ENCODE measurements at places on chromosomes 5 and 9.

- no peak for DNase-seq
Measured at GRCh38 chr5:118247458-118247857, 740.9 kb downstream of the DTWD2 start.

DNA sequence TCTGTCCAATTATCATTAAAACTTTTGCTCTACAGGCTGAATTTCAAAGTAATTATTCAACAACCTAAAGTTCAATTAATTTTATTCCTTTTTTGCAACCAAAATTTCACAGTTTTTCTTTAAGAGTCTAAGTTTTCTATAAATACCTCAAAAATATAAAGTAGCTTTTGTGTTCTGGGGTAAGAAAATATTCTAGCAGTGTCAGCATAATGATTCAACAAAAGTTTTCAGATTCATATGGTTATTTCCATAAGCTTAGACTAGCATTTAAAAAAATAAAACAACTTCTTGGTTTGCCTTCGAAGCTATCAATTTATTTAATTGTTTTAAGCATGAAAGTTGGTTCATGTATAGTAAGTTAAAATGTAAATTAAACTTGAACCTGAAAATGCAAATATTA lies 1962.3 kb upstream of the CDH6 start:
- no peak for DNase-seq

GRCh38 chr9:3181049-3181953 lies 337.4 kb upstream of the PUM3 start:
- no peak for DNase-seq

- no peak for DNase-seq
Measured at GRCh38 chr5:78530342-78531096, 118.1 kb downstream of the LHFPL2 start.

- DNase-seq, result no peak
Measured at GRCh38 chr9:77935211-77935610, 96.4 kb downstream of the GNAQ start.

DNA sequence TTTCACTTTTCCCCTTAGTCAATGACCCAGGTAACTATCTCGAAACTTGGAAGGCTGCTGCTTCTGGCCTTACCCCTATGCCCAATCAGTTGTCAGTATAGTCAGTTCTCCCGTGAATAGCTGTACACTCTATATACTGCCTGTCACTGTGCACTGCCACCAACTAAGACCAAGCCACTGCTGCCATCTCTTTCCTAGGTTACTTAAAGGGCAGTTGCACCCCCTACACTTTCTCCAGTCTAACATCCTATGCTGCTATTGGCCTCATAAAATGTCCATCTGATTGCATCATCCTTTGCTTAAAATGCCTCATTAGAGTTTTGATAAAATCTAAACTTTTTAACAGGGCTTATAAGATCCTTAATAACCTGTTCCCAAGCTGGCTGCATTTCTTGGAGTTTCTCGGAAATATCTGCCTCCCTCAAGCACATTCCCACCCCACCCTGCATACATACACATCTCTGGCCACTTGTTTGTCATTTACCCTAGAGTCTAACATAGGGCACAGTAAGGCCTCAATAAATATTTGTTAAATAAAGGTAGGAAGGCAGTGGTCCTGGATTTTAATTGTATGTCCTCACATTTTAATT lies 32.8 kb upstream of the TNFAIP8 start:
- no peak for DNase-seq

DNA sequence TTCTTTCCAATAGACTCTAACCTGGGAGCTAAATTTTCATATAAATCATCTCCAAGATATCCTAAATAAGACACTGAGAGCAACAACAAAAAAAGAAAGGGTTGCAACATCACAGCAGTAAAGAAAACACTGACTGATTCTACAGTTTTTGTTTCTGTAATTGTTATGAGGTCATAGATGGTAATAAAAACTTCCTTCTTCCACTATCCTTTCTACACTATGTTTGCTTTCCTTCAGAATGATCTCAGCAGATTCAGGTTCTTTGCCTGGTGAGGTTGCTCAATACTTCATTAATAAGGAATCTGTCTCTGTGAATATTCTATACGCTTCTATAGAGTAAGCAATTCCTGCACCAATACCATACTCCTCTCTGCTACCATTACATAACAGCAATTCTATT lies 835.6 kb upstream of the GRAMD2B start:
- DNase-seq, result no peak

GRCh38 chr5:148791696-148792095 lies 34.7 kb upstream of the ADRB2 start:
- no peak for DNase-seq

DNA sequence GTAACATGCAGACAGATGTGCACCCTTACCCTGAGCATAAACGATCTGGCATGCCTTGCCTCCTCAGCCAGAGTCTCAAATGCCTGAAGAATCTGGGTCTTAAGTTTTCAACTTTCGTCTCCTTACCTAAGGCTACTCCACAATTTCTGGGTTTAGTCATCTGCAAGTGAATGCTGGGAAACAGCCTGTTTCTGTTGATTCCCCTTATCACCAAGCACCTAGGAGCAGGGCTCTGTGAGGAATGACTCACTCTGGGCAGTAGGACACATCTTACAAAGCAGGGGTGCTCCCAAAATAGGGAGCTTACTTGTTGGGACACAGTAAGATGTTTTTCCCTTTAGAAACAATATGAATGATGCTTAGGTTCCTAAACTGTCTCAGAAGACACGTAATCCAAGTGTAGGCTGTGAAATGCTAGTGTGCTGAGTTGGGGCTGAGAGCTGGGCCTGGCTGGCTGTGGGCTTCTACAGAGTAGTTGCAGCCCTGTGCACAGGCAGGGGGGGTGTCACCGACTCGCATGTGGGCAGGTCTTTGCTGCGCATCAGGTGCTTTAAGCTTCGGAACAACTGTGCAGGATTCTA lies 58.0 kb downstream of the DAP start:
- DNase-seq, result no peak

DNA sequence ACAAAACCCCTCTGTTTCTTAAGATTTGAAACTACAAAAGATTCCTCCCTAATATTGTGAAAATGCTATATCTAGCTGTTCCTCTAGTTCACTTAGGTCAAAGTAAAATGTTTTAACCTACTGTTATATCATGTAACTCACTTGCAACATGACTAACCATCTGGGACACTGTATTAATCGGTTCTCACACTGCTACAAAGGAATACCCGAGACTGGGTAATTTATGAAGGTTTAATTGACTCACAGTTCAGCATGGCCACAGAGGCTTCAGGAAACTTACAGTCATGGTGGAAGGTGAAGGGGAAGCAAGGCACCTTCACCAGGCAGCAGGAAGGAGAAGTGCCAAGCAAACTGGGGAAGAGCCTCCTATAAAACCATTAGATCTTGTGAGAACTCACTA lies 34.7 kb downstream of the DIMT1 start:
- DNase-seq, result no peak

DNA sequence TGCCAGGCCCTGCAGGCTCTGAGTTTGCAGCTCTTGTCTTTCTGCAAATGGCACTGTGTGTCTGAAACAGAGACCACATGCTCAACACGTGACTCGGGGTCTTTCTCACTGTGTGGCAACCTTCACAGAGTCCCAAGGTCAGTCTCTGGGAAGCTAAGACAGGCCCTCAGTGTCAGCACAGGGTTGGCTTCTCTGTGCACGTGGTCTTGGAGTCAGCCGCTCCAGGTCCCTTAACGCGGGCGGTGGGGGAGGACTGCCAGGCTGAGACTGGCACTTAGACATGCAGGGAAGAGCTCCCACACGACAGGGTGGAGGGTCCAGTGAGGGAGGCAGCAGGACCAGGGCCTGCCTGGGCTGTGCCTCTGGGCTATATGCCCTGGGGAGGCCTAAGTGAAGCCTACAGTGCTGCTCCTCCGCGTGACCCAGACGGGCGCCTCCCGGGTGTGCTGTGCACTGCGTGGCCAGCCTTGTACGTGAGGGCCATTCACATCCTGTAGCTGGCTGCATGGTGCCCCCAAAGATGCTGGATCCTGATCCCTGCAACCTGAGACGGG lies 76.8 kb downstream of the ADAMTS2 start:
- DNase-seq, result no peak

DNA sequence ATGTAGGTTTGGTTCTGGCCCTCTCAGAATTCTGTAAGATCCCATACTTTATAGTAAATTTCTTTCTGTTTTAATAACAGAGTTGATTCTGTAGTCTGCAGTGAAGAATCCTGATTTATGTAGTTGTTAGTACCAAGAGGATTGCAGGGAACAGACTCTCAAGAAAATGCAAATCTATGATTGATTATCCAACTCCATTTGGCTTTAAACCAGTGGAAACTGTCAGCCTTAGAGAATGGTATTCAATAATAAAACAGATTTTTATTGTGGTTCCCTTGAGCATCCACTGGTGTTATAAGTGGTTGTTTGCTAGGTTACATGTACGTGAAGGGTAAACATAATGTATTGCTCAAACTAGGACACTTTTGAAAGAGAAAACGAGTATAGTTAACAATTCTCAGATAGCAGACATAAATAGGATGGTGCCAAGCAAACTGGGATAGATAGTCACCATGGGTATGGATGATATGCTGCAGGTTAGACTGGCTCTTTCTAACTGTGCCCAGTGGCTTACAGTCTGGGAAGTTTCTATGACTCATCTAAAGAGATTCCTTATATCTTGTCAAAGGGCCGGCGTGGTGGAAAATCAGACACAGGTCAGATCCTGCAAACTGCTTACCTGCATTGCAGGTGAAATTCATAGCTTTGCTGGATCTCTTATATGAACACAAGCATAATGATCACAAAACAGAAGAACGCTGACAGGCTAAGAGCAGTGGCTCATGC lies 41.7 kb upstream of the RPS23 start:
- no peak for DNase-seq

- no peak for DNase-seq
Measured at GRCh38 chr5:179780362-179780761, 13.4 kb upstream of the LTC4S start.

DNA sequence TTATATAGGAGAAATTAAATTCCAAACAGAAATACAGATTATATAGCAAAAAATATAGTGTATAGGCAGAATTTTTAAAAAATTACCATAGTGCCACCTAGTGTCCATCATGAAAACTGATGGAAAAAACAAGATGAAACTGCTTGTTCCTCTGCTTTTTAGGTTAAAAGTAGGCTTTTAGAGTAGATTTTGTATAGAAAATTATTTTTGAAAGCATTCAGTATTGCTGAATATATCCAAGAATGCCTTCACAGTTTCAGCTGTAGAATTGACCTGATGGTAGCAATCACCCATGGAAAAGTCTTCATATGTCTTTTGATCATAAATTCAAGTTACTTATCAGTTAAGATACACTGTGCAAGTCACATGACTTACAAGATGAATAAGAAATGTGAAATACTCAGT lies 19.7 kb downstream of the RIOK2 start:
- no peak for DNase-seq

DNA sequence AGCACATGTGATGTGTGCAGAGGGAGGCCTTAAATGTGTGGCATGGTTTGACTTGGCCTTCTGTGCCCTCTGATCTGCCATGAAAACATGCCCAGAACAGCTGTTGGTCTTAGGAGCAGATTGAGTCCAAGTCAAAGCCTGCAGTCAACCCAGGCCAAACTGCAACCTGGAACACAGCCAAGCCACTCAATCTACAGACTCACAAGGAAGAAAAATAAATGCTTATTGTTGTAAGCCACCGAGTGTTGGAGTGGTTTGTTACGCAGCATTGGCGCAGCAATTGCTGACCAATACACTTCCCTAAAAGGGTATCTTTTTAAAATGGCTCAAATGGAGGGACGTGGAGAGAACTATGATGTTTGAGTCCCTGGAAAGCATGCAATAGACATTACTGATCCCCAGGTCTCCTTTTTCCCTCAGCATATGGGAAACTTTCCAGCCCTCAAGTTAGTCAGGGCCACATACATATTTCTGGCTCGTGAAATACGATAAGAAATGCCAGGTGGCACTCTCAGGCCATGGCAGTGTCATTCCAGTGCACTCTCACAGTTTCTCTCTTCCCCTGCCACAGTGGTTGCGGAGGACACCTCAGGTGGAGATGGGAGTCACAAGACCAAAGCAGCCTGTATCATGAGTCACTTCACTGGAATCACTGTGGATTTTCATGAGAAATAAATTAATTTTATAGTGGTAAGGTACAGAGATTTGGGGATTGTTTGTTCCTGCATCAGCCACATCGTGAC lies 168.0 kb upstream of the ZNF618 start:
- no peak for DNase-seq

- peak; percentile 21 for DNase-seq
Measured at GRCh38 chr5:132419502-132420468, 50.3 kb downstream of the SLC22A5 start.

DNA sequence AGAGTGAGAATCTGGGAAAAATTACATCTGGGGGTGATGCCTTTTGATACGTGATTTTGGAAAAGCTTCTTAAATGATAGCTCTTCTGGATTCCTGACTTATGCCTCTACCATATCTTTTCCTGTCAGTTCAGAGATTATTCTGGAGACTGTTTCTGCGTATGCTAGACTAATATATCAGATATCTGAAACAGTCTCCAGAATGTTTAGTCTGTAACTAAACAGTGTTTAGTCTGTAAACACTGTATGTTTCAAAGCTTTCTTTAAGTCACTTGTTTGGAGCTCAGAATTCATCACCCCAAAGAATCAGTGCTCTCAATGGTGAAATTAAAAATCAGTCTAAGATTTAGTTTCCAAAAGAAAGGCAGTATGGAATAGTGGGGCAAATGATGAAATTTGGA lies 19.7 kb downstream of the C9orf85 start:
- DNase-seq, result no peak

GRCh38 chr9:113611461-113612215 lies 148.1 kb downstream of the RGS3 start:
- no peak for DNase-seq

DNA sequence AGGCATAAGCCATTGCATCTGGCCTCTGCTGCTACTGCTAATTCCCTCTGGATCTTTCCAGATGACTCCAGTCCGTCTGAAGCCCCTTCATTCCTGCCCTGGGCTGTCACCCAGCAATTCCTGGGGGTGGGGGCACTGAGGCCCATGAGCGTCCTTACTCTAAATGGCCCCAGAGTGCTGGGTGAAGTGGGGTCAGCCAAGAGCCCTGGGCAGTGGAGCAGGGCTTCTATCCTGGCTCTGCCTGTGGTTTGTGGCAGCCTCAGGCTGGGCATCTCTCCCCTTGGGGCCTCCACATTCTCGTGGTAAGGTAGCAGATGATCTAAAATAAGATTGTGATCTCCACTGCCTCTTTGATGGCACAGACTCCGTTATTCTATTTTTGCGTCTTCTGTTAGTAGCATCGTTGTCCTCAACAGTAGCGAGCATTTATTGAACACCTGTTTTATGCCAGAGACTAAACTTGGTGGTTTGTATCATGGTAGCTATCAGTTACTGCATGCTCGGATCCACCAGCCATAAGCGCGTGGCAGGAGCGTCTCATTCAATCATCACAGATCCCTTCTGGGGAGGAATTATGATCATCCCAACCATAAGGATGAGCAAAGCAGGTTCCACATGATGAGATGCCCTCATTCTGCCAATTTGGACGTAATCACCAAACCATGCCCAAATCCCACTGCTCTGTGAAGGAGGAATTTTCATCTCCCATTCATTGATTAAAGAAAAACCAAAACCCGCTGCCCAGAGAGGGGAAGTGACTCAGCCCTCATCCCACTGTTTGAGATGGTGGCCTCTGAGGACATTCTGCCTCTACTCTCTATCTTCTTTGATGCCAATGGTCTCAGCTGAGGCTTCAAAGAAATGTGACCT lies 21.9 kb upstream of the DUSP1 start:
- no peak for DNase-seq

GRCh38 chr9:134670851-134671281 lies 29.3 kb downstream of the COL5A1 start:
- DNase-seq, result no peak

- DNase-seq, result no peak
Measured at GRCh38 chr5:158487664-158488063, 612.1 kb downstream of the EBF1 start.
